ENCODE measurements at places on chromosomes 5 and 9.

DNA sequence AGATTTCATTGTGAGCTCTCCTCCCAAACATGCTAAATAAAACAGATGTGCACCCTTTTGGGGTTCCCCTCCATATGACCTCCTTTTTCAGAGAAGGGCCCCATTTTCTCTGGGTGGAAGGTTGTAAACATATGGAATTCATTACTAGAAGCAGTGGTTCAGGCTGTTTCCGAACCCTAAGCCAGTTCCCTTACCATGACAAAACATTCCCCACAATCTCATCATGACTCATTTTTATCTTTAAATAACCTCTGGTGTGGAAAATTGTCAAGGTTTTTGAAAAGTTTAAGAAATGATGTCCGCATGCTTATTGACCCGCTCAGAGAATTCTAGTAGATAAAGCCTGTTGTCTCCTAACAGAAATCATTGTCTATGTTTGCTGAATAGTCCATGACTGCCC, 127.3 kb upstream of the PIK3R1 start:
- DNase-seq = no peak

GRCh38 chr9:5698810-5699556, 70.1 kb downstream of the RIC1 start:
- DNase-seq = no peak

- no peak for DNase-seq
These were observed 212.3 kb downstream of the ERCC6L2 start for GRCh38 chr9:96087669-96088299.

DNA sequence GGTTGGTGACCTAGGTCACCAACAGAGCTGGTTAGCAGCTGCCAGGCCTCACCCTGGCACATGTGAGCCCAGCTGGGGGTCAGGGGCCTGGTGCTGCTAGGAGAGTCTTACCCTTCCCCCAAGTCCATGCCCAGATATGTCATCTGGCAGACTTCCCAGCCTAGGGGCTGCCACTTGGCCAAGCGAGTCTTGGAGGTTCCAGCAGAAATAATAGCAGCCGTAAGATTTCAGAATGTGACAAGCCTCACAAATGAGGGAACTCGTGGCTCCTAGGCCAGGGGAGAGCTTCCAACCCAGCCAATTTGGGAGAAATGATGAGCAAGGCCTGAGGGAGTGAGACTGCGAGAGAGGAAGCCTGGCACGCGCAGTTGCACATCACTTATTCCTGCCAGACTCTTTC, 11.1 kb downstream of the URM1 start:
- DNase-seq = no peak

DNA sequence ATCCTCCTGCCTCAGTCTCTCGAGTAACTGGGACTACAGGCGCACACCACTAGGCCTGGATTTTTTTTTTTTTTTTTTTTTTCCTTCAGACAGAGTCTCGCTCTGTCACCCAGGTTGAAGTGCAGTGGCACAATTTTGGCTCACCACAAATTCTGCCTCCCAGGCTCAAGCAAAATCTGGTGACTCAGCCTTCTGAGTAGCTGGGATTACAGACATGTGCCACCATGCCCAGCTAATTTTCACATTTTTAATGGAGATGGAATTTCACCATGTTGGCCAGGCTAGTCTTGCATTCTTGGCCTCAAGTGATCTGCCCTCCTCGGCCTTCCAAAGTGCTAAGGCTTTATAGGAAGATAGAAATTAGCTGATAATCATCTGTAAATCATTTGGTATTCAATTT, 43.9 kb downstream of the NSA2 start:
- no peak for DNase-seq

DNA sequence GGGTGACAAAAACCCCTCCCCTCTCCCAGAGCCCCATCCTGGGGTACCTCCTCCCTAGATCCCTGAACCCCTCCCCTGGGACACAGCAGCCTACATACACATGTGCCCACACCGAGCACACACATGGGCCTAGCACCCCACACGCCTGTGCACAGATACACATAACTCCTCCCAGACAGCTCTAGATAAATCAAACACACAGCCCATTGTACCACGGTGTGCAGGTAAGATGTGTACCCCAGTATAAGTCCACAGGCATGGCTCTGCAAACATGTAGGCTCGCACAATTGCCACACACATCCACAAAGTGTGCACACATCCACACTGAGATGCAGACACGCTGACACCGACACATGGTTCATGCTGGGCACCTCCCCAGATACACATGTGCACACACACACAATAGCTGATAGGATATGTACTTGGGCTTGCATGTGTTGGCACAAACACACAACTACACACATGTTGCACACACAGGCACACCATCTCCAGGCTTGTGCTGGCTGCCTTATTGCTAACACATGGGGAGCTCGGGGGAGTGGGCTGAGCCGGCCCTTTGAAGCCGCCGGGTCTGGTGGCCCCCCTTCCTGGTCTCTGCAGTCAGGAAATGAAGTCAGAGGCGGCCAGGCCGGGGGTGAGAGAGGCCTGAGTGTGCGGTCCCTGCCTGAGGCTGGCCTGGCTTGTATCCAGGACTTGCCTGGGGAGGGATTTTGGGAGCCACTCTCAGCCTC, 30.2 kb downstream of the GOLGA2 start:
- no peak for DNase-seq

DNA sequence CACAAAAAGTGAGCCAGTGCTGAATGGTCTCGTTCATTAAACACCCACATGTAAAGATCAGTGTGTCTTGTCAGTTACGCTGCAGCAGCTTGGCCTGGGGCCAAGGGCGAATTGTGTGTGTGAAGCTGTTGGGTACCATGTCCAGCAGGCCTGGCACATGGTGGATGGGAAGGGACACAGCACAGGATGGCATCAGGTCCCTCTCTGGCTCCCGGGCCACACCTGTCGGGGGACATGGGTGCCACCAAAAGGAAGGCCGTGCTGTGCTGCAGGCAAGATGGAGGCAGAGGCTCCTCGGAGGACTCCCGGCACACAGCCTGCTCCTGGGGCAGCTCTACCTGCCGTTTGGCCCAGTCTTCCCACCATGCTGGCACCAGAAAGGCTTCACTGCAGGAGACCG, 32.0 kb downstream of the NKD2 start:
- DNase-seq = no peak

DNA sequence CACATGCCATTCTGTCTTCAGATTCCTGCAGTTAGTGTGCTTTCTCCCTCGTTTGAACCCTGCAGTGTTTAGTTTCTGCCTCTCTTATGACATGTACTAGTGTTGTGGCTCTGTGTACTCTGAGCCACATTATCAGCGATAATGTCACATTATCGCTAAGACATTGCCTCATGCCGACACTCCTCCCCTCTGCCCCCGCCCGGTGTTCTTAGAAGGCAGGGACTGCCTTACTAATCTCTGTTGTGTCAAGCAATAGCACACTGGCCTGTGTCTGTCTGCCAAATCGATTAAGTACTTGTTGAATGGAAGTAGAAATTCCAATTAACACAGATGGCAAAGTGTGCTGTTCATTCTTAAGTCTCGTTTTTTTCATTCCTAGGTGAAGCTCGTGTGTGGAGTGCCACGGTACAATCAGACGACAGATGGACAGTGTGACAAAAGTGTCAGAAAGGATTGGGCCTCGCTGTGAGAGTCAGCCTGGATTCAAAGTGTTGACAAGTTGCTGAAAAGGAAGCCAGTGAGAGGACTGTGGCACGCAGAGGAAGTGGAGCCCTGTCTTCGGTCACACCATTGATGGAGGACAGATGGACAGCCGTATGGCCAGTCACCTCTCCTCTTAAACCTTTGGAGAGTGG, 10.5 kb downstream of the PIK3R1 start:
- no peak for DNase-seq

DNA sequence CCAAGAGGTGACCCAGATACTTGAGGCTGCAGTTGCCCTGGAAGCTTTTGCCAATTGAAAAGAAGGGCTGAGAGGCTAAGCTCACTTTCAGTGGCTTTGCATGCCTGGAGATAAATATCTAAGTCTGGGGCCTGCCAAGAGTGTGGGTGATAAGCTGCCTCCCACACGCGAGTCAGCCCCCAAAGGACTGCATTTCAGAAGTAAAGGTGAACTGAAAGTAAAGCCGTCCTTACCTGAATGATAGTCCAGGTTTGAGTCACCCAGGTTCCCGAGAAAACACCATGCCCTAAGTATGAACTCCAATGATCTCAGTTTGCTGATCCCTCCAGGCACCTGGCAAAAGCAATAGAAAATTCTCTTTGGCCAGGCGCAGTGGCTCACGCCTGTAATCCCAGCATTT, 22.5 kb upstream of the N4BP3 start:
- no peak for DNase-seq
